ENCODE measurements at places on chromosomes 11 and 22.

DNA sequence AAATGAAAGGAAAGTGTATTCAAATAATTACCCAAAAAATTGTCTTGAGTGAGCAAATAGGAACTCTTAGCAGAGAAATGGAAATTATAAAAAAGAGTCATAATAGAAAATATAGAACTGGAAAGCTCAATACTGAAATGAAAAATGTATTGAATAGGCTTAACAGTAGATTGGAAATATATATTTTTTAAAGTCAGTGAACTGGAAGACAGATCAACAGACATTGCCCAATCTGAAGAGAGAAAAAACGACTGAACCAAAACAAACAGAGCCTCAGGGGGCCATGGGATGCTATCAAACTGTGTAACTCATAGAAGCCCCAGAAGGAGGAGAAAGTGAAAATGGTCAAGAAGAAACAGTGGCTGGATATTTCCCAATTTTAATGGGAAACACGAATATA is 32.6 kb downstream of the TBX1 start:
- DNase-seq: no peak

GRCh38 chr11:1701091-1701807 is 4.3 kb downstream of the KRTAP5-6 start:
- DNase-seq: no peak

DNA sequence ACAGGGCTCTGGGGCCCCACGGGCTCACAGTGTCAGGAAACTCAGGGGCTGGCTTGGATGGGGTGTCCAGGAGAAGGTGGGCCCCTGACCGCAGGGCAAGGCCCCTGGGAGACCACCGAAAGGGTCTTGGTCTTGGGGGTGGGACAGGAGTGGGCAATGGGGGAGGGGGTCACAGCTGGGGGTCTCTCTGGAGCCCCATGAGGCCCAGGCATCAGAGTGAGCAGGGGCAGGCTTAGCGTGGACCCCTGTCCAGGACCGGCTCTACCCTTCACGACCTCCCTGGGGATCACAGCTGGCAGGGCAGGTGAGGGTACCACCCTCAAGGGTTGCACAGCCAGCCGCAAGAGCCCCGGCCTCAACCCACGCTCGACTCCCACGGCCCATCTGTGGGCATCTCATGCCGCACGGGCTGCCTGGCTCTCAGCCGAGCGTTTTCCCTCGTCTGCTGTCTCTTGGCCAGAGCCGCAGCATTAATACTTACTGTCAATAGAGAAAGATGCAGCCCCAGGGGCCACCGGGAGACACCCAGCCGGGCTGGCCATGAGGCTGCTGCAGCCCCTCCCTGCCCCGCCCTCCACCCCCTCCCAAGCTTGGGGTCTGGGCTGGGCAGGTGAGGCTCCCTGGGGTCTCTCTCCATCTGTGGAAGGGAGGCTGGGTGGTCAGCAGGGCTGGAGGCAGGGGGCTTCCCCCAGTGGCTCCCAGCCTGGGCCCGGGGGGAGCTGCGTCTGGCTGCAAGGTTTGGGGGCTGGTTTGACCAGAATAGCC is 662 bp downstream of the MUC5B start:
- no peak for DNase-seq

DNA sequence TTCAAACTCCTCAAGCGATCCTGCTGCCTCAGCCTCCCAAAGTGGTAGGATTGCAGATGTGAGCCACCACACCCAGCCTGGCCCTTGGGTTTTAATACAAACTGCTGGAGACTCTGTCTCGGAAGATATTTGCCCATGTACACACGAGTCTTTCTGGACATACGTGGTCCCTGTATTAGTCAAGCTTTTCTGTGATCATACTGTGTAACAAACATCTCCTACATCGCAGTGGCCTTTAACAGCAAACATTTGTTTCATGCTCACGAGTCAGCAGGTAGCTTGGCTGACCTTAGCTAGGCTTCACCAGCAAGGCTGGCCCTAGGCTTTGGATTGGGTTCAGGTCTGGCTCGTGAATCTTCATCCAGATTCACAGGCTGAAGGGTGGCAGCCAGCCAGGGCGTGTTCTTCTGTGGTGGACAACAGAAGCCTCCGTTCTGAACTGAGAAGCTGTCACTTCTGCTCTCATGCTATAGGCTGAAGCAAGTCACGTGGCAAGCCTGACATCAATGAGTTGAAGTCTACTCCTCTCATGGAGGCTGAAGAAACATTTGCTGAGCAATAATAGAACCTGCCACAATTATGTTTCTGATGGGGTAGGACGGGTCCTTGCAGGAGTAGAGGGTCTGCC is 8.8 kb downstream of the KIAA1671 start:
- DNase-seq: no peak

- DNase-seq: no peak
Measured at GRCh38 chr22:38504731-38505540, 1.2 kb downstream of the DDX17 start.

GRCh38 chr11:20310596-20311394 is 52.7 kb upstream of the HTATIP2 start:
- no peak for DNase-seq

DNA sequence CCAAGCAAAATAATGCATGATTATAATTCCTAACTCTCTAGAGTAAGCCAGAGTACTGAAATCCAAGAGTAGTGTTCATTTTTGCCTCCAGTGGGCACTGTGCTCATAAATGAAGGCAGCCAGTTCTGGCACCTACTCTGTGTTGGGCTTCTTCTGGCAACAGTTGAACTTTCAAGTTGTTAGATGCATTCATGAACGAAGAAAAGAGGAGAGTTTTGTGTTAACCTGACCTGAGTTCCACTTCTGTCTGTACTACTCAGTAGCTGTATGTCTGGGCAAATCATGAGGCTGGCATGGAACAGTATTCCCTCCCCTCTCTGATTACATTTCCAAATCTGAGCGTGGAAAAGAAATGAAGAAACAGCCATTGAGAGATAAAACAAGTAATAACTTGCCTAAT is 20.3 kb upstream of the TENM4 start:
- DNase-seq: no peak
